Hepatocyte (in vitro differentiated cells): ENCODE measurements at places on chromosomes 1 and 21. TPM values are rescaled to one million over a fixed set of nuclear protein-coding genes. Genes with fewer than 3 reads are reported as not detected.

DNA sequence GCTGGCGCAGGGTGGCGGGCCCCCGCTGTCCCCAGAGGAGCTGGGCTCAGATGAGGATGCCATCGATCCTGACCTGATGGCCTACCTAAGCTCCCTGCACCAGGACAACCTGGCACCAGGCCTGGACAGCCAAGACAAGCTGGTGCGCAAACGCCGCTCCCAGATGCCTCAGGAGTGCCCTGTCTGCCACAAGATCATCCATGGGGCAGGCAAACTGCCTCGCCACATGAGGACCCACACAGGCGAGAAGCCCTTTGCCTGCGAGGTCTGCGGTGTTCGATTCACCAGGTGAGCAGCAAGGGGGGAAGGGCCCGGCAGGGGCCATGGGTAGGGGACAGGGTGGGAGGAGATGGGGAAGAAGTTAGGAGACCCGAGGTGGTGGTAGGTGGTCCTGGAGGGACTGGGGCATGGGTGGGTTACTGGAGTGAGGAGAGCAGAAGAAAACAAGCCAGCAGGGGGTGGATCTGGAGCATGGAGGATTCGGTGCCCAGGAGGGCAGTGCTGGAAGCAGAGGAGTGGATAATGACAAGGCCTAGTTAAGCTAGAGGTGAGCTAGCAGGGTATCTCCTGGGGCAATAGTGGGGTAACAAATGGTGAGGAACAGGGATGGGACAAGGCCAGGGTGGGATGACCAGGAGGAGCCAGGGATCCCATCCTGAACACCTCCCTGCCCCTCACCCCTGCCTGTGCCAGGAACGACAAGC lies 13.1 kb downstream of the ZBTB7B start:
- DNase-seq, result no peak

KIF17 gene
- 0.23 and 0.36 TPM in 2 replicates for total RNA-seq

RNU1-2 gene
- total RNA-seq, result under 0.01 TPM in 2 replicates

GRCh38 chr21:35244514-35244913 lies 195.4 kb upstream of the RUNX1 start:
- no peak for DNase-seq

SAMD11 gene
- total RNA-seq, result 9.5 and 10.2 TPM in 2 replicates

- DNase-seq, result no peak
Observed at GRCh38 chr1:221875004-221875330, 133.1 kb upstream of the DUSP10 start.

CIART gene
- 1.8 and 3.6 TPM in 2 replicates for total RNA-seq

KRTAP19-1 gene
- not detected in 2 replicates for total RNA-seq

- no peak for DNase-seq
Observed at GRCh38 chr21:16840538-16840937, 672.3 kb upstream of the CXADR start.

CITED4 gene
- total RNA-seq, result 3.9 and 6.8 TPM in 2 replicates

DNA sequence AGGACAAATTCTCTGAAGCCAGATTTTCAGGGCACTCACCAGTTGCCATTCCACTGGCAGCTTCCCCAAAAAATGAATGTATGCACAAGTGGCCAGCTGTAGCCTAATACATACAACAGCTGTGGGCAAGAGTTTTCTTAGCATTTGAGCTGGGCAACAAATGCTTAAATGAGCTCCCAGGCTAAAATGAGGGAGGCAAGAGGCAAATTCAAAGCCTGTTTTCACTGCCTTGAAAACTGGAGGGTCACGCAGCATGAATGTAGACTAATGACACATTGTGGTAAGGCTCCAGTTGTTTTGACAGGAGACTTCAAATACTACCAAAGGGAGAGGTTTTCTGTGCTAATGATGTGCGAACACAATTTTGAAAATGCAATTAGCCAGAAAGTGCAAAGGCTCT lies 88.2 kb downstream of the TIAM1 start:
- DNase-seq, result no peak

DNALI1 gene
- 11.5 TPM in 2 replicates for total RNA-seq

- DNase-seq, result no peak
Observed at GRCh38 chr1:25018110-25018735, 88.1 kb upstream of the RUNX3 start.

DIO1 gene
- 28.7 and 31.2 TPM in 2 replicates for total RNA-seq

DNA sequence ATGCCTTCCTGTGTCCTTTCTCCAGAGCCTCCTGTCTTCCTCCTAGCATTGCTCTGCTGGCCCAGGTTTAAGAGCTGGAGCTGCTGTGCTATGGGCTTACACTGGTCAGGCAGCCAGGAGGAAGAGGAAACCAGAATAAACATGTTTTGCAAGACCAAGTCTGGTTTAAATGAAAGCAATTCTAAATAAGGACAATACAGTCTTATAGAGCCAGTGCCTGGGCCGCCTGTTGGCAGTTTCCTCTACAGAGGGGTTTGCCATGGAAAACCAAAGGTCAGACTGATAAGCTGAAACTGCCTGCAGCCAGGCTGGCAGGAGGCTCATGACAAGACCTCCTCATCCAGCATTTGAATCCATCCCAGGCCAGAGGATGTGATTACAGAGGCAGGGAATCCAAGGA lies 92.9 kb upstream of the FGGY start:
- DNase-seq, result no peak

- DNase-seq, result no peak
Observed at GRCh38 chr1:187621951-187622350, 793.2 kb downstream of the PLA2G4A start.

DNA sequence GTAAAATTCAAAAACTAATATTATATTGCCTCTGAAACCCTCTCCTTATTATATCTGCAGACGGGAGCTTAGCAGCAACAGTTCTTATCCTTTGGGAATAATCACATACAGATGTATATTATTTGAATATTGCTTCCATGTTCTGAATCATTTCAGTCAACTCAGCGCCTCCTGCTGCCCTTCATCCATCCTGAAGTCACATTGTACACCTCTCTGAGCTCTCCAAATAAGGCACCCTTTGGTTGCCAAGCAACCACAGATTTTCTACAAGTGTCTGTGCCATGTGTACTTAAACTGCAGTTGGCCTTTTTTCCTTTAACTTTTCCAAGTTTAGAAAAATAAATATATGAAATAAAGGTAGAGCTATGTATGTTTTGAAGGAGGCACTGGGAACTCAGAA lies 384.3 kb downstream of the LRRIQ3 start:
- DNase-seq, result peak; percentile 26

ADAM30 gene
- total RNA-seq, result not detected in 2 replicates

- DNase-seq, result peak; percentile 69
Observed at GRCh38 chr1:207672522-207673130, 27.7 kb downstream of the CR1L start.

- no peak for DNase-seq
Observed at GRCh38 chr1:234870020-234870981, 258.3 kb downstream of the TOMM20 start.

DNA sequence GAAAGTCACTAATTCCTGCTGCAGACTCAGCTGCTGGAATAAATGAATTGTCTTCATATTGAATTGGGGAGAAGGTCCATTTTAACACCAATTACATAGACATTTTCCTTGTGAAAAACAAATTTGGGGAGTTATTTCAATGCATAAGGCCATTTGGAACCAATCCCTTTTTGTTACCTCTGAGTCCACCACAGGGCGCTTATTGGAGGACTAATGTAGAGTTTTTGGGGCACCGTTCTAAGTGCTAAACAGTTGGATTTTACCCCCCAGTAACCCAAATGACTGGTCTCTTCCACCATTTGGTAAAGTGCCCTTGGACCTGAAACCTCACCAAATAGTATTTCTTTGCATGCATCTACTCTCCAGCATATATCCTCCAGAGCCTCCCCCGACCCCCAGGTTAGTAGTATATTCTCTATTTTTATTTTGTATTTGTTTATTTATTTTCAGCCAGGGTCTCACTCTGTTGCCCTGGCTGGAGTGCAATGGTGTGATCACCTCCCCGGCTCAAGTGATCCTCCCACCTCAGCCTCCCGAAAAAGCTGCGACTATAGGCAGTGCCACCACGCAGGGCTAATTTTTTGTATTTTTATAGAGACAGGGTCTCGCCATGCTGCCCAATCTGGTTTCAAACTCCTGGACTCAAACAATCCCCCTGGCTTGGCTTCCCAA lies 1.6 kb downstream of the PRUNE1 start:
- DNase-seq, result no peak

- DNase-seq, result no peak
Observed at GRCh38 chr1:243658594-243659105, 191.4 kb downstream of the AKT3 start.

DNA sequence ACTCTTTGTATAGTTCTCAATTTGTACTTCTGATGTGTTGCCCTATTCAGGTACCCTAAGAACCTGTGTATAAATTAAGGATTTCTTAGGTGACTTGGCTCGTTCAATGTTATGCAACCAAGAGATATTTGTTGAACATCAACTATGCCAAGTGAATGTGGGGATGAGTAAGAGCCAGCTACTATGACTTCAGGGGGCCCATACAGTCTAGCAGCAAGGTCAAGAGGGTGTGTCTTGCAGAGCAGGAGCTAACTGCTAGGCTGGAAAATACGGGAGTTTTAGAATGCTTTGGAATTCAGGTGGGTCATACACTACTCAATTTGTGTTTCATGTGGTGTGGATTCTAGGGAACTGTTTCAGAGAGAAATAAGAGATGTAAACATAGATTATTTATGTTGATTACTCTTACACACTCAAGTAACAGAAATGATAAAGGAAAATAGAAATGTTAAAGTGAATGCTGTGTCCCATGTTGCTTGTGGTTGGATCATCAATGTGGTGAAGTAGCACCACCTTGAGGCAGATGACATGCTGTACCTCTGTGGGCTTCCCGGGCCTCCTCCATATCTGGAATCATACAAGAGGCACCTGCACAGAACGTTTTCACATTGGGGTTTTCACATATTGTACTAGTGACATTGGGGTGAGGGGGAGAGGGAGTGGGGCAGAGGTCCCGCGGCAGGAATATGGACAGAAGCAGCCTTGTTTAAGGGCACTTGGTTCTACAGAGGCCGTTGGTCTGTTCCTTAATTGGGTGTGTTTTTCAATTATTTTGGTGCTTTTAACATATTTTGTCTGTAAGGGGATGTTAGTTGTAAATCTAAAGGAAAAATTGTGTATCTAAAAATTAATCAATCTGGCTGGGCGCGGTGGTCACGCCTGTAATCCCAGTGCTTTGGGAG lies 12.4 kb downstream of the ARPC5 start:
- DNase-seq, result peak; percentile 73

GRCh38 chr1:111320066-111320879 lies 29.6 kb downstream of the CHIA start:
- no peak for DNase-seq
